ENCODE measurements at places on chromosomes 5 and 9.

DNA sequence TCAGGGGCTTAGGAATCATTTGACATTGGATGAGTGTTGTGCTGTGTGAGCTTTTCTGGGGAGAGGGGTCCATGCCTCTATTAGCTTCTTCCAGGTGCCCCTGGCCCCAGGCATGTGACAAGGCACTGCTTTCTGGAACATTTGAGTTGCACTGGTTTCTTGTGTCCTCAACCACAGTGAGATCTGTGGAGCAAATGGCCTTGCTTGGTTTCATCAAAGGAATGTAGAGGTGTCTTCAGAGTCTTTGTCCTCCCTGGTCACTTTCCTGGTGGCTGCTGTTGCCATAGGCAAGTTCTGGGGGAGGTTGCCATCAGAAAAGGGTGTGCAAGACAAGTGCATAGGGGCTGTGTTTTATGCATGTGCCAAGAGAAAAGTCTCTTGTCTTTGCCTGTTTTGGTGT, 157.5 kb downstream of the MACROH2A1 start:
- no peak for DNase-seq

DNA sequence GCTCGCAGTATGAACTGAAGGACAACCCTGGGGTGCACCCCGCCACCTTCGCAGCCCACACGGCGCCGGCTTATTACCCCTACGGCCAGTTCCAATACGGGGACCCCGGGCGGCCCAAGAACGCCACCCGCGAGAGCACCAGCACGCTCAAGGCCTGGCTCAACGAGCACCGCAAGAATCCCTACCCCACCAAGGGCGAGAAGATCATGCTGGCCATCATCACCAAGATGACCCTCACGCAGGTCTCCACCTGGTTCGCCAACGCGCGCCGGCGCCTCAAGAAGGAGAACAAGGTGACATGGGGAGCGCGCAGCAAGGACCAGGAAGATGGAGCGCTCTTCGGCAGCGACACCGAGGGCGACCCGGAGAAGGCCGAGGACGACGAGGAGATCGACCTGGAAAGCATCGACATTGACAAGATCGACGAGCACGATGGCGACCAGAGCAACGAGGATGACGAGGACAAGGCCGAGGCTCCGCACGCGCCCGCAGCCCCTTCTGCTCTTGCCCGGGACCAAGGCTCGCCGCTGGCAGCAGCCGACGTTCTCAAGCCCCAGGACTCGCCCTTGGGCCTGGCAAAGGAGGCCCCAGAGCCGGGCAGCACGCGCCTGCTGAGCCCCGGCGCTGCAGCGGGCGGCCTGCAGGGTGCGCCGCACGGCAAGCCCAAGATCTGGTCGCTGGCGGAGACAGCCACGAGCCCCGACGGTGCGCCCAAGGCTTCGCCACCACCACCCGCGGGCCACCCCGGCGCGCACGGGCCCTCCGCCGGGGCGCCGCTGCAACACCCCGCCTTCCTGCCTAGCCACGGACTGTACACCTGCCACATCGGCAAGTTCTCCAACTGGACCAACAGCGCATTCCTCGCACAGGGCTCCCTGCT, 3.8 kb downstream of the IRX1 start:
- peak; percentile 16 for DNase-seq

DNA sequence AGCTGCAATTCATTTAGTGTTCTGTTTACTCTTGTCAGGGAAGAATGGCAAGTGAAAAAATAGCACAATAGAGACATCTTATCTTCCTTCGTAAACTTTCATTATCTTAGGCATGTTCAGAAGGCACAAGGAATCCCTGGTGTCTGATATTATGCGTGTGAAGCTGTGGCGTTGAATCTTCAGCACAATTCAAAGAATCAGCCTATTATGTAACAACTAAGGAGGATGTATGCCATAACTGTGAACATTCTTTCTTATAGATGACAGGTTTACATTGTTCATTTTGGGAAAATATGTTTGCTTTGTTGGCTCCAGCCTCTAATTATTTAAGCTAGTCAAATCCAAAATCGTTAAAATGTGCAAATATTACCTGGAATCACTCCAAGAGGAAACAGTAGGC, 446.1 kb downstream of the ANXA1 start:
- DNase-seq = no peak

- no peak for DNase-seq
Observed at GRCh38 chr5:169873642-169874041, 106.7 kb downstream of the INSYN2B start.

- DNase-seq = no peak
Observed at GRCh38 chr9:8337834-8338766, 538.5 kb upstream of the DMAC1 start.

DNA sequence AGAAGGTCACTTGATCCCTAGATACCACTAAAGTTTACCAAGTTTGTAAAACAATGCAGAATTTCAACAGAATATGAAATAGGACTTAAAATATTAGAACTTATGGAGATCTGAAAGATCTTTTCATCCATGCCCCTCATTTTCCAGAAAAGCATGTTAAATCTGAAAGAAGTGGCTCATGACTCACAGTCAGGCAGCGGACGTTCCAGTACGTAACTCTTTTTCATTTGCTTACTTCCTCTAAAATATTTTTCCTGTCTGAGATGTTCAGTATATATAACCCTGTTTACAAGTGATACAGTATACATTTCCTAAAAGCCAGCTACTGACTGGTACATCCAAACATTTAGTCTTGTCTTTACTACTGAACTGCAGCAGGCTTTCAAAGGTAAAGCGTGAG, 22.3 kb downstream of the FBXW2 start:
- DNase-seq = peak; percentile 25

DNA sequence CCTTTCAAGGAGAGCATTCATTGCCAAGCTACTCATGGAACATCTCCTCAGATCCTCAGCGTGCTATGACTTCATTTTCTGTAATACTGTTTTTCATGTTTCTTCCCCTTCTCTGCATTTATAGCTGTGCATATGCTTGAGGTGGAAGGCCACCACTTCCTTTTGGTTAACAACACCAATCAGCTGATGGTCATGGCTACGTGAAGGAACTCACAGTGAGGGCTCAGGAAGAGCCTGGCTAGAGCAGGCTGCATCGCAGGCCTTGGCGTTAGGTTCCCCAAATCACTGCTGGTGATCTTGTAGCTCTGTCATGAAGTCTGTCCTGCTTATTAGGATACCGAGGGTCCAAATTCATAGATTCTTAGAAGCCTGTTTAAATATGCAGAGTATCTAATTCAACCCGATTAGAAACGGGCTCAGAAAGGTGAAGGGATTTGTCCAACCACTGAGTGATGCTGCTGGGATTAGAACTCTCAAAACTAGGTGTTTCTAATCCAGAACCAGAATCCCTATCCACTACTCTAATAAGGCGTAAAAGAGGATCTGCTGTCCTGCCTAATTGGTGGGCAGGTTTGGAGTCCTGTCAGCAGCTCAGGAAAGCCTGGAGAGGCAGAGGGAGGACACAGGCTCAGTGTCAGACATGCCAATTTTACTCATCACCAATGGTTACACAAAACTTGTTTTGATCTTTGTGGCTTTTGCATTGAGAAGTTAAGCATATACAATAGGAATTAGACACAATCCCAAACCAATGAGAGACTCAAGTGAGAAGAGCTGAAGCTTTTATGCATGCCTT, 7.5 kb downstream of the SYK start:
- DNase-seq = no peak

DNA sequence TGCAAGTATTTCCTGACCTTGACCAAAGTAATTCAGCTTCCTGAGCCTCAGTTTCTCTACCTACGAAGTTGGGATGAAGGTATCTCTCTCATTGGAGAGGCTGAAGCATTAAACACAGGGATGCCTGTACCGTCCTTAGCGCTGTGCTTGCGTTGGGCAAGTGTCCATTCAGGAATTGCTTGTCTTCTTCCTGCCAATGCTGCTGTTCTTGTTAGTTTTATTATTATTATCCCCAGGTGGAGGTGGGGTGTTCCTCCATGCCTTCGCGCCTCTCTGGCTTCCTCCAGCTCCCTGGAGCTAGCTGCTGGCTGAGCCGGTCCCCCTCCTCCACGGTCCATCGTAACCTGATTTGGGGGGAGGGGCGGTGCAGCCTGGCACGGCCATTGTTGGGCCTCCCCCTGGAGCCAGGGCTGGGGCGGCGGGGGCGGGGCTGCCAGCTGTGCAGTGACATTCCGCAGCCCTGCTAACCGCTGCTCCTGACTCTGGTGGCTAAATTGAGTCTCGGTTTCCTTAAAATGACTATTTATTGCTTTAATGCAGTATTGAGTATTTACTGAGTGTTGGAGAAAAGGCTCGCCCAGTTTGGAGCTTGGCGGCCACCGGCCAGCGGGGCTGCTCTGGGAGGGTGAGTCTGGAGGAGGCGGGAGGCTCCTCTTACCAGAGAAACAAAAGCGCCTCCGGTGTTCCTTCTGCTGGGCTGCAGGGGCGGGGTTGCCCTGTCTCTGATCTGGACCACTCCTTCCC, 51.3 kb downstream of the LMX1B start:
- no peak for DNase-seq

DNA sequence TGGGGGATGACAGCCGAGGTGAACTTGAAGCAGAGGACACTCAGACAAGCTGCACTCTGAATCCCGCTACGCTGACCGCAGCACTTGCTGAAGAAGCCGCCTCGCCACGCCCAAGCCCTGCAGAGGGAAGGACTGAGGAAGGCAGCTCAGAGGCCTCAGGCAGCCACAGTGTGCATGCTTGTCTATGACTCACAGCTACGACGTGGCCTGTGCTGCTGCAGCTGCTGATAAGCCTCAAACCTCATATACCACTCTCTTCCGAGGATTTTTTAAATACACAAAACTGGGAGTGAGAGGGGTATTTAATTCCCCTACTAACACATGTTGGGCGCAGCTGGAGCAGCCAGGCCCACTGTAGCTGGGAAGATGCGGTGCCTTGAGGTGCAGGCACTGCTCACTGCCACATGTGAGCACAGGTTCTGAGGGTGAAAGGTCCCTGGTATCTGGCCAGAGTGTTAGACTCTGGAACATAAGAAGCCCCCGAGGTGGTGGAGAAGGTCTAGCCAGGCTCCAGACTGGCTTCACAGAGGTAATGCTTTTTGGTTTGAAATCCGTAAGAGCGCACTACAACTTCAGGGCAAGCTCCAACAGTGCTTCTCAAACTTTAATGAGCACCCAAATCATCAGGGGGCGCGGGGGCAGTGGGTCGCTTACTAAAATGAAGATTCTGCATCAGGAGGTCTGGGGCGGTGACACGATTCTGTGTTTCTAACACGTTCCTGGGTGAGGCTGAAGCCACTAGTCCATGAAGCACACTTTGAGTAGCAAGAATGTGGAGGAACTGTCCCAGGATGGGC, 196.8 kb downstream of the AUH start:
- DNase-seq = peak; percentile 93

Data from activated CD4-positive, alpha-beta T cell treated with anti-CD3 and anti-CD28 coated beads, Interleukin-10, Interleukin-2, amounts not matched to agents 100 ng/mL and 50 ng/mL, durations not matched to agents 16 hours and 8 hours (primary cell).